ENCODE measurements at places on chromosomes 7 and 10. TPM values are rescaled to one million over a fixed set of nuclear protein-coding genes. Genes with fewer than 3 reads are reported as not detected.

- DNase-seq, result no peak
Measured at GRCh38 chr7:39741942-39742623, 118.7 kb downstream of the RALA start.

- no peak for DNase-seq
Measured at GRCh38 chr7:36400606-36401005, 10.9 kb downstream of the ANLN start.

Gene AHCYL2
- total RNA-seq, result 13.9 TPM

Gene LRRN3
- 0.23 TPM for total RNA-seq

Gene FAM180A
- total RNA-seq, result 5.0 TPM

Data from esophagus squamous epithelium (tissue), 5 donors.